Activated CD4-positive, alpha-beta T cell treated with anti-CD3 and anti-CD28 coated beads, Interleukin-2, amount 10 ng/mL, durations not matched to agents 24 days and 14 days (primary cell): ENCODE measurements at places on chromosomes 7 and 10.

DNA sequence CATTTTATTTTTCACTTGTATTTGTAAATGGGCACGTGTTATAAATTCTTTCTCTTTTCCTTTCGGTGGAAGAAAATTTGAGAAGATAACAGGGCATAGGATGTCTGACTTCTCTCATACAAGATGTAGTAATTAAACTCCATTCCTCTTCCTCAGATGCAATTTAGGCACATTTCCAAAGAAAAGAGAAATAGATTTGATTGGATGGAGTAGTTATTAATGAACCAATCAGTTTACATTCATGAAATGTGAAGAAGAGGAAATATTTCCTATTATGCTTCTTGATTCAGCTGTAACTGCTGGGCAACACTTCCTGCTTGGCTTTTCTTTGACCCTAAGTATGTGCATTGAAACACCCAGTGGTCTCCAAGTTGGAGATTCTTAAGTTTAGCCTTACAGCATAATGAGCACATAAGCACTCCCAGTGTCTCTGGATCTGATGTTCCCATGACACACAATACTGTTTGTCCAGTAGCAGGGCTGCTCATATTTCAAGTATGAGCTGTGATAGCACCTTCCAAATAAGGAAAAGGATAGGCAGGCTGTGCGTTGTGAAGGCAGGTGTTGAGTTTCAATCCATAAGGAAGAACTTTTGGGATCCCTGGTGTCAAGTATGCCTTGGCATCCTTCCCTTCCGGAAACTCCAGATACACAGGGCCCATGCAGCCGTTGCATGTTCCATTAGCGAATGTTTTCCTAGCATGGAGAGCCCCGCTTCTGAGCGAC lies 33.4 kb upstream of the COBL start:
- DNase-seq, result no peak

GRCh38 chr10:24456322-24456721 lies 247.4 kb downstream of the KIAA1217 start:
- DNase-seq, result no peak

DNA sequence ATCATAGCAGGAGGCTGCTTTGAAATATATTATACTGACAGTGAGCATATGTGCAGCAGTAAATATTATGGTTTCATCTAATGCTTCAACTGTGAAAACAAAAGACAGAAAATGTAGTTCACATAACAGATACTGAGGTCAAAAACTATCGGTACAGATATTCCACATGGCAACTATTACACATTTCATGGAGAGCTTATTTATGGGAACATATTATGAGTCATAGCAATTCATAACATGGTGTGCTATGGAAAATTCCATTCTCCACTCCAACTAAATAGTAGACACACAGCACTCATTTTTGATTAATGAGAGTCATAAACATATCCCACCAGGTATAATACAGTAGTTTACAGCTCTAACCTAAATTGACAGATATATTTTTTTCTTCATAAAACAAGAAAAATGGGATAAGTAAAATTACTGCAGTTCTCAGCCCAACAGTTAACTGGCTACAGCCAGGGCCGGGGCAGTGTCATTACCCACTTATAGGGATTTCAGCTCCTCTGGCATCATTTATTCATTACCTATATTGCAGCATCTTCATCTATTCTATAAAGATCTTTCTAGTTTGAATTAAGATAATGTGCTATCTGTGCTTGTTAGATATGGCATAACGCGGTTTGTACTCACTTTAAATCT lies 475.6 kb upstream of the KLF6 start:
- peak; percentile 10 for DNase-seq

DNA sequence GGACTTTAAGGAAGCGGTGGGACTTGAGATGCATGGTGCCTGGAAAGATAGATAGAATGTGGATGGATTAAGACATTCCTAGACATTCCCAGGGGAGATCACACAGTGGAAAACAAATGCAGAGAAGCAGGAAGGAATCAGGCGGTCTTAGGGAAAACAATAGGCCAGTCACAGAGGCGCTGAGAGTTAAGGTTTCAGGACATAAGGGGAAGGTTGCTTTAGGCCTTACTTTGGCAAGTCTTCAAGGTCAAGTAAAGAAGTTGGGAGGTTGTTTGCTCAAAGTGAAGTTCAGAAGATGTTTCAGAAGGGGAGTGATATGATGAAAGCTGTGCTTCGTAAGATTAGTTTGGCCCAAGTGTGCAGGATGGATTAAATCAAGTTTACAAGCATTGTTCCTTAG lies 109.4 kb downstream of the SUGCT start:
- DNase-seq, result no peak

DNA sequence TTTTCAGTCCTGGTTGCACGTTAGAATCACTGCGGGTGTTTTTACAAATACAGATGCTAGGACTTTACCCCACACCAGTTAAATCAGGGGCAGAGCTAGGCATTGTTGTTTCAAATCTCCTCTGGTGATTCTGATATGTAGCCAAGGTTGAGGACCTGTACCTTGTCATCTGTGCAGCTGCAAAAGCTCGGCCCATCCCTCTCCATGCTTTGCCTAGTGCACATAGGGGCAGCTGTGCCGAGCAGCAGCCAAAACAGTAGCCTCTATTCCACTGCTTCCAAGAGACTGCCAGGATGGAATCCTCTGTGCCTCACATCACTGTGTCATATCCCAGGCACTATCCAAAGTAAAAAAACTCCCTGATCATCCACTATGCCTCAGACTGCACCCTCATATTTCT lies 181.3 kb downstream of the CDK14 start:
- DNase-seq, result no peak

DNA sequence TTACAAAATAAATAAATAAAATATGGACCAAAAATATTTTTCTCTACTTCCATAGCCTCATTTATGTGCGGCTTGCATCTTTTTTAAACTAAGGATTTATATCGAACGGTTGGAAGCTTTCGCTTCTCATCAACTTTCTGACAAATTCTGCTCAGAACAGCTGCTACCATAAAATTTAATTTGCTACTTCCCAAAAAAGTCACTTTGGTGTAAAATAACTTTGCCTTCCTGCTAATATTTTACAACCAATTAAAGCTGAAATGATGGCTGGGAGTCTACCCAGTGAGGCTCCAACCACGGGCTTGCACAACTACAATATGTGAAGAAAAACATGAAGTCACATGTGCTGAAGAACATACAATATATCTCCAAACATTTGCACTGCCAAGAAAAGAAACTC lies 253.1 kb upstream of the NEBL start:
- DNase-seq, result no peak

- DNase-seq, result no peak
Observed at GRCh38 chr10:30820261-30820991, 190.9 kb upstream of the LYZL2 start.

GRCh38 chr10:10515479-10516204 lies 502.0 kb upstream of the CELF2 start:
- DNase-seq, result no peak

DNA sequence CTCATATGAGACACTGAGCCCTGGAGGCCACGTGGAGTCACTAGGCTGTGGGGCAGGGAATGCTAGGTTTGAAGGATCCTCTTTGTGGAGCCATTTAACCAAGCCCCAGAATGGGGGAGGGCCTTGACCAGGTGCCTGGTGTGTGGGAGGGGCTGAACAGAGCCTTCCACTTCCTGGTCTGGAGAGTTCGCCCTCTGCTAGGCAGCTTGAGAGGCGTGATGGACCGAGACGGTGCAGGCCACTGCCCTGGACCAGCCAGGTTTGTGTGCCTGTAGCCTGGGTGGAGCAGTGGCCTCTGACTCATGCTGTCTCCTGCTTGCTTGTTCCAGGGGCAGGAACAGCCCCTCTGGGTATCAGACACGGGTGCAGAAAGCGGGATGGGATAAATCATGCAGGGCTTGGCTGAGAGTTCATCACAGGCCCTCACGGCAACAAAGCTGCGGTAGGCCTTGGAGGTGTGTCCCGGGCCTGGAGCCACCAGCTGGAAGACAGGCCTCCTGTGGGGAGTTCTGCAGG lies 27.4 kb downstream of the ADAMTS14 start:
- DNase-seq, result no peak

GRCh38 chr7:154905146-154905545 lies 97.8 kb downstream of the PAXIP1 start:
- no peak for DNase-seq

GRCh38 chr10:9166770-9167169 lies 1112.3 kb downstream of the GATA3 start:
- no peak for DNase-seq

DNA sequence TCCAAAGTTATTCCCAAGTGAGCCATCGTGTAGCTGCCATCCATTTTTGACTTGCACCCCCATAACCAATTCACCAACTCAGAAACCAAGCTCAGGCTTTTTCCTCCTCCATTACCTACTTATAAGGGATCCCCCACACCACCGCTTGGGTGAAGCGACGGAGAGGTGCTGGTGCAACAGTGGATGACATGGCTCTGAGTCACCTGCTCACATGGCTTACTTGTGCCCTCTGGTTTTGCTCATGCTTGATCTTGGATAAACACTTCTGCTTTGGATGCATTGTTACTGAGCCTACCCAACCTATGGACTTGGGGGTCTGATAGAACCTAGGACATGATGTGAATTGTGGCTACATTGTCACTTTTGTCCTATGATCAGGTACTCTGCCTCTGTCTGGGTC lies 12.0 kb upstream of the AKR1B1 start:
- DNase-seq, result no peak

- no peak for DNase-seq
Observed at GRCh38 chr10:129689671-129690071, 222.6 kb downstream of the MGMT start.

DNA sequence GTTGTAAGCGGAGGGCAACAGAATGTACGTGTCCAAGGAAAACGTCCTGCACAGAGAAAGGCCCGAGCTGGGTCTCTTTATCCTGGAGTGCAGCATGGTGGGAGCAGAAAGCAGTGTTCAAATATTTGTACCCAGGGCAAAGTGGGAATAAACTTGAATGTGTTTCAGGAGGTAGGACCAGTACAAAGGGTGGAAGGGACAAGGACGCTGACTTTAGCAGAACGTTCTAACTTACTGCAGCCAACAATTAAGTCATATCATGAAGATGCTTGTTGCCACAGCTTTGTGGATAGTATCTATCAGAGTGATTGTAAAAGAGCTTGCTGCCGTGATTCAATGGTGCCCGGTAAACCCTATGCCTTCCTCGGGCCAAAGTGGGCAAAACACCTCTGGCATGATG lies 30.5 kb upstream of the ZC3HAV1L start:
- DNase-seq, result no peak

DNA sequence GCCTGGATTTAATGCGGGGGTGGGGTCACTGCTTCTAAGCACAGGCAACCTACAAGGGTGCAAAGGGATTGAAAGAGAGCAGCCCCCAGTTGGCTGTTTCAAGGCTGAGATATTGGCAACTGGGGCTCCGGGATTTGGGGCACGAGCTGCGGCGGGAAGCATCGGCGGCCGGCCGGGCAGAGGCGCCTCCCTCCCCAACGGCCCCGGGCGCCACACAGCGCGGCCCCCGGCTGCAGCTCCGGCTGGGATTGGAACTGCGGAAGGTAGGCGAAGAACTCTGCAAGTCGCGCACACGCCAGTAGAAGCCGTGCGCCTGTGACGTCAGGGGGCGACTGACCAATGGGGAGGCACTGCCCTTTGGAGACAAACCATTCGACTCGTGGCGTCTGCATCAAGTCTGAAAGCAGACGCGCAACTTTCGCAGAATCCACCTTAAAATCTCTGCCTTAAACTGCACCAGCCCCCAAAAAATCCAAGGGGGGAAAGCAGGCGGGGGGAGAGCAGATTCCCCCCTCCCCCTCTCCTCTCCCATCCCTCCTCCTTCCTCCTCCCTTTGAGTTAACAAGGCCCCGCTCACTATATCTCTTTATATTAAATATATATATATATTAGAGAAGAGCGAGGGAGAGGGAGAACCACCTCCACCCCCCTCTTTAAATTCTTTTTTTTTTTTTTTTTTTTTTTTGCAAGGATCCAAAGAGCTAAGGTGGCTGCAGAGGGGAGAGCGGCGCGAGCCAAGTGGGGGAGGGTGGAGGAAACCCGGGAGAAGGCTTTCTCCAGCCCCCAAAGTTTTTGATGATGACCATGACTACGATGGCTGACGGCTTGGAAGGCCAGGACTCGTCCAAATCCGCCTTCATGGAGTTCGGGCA lies at the start of gene DLX6:
Gene DLX6 (plus strand): TSS at position 371 of the 872 bp plus-strand sequence. CDS start 425 bp downstream, at position 796.
- peak; percentile 69 for DNase-seq
